Liver (tissue), 10 donors: ENCODE measurements at places on chromosomes 4 and X.

DNA sequence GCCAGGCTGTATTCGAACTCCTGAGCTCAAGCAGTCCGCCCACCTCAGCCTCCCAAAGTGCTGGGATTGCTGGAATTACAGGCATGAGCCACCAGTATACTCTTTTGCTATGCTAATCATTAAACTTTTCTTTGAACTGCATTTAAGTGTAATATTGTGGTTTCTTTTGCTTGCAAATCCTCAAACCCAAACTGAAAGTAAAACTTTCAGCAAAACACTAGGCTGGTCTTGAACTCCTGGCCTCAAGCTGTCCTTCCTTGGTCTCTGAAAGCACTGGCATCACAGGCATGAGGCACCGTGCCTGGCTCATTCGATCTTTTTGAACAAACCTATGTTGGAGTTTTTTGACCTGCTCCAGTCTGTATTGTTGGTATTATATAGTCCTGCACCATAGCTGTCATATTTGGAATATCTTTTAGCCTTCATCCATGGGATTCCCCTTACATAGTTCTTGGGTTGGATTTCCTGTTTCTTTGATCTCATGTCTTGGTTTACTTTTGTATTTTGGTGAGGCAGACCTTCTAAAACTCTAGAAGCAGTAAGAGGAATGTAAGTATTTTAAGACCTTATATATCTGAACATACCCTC is 34.1 kb downstream of the MOB1B start:
- no peak for DNase-seq

GRCh38 chr4:145406970-145407369 is 74.7 kb upstream of the SMAD1 start:
- DNase-seq: no peak

DNA sequence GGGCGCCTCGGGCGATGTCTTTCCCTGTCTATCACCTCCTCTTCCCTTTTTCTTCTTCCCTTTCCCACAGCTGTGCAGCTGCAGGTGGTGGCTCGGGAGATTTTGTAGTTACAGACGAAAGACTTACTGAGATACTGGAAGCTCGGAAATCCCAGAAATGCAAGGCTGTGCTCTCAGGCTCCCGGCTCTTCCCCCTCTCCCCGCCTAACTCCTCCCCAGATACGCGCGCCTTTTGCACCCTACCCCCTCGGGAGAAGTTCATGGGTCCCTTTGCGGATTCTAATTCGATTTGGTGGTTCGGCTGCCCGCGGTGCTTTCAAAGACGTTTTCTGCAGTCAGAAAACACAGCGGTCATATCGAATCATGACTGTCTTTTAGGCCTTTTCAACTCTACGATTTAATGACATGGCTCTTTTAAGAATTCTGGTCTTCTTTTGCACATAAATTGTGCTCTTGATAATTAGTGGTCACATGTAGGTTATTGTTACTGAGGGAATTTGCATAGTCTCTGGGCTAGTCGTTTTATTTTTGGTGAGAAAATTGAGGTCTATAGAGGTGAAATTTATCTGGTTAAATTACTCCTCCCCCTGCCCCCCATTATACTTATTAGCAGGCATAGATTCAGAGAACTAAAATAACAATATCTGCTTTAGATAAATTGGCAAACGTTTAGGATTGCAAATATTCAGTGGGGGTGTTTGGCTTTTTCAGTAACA is 1.6 kb downstream of the SEPTIN11 start:
- no peak for DNase-seq

DNA sequence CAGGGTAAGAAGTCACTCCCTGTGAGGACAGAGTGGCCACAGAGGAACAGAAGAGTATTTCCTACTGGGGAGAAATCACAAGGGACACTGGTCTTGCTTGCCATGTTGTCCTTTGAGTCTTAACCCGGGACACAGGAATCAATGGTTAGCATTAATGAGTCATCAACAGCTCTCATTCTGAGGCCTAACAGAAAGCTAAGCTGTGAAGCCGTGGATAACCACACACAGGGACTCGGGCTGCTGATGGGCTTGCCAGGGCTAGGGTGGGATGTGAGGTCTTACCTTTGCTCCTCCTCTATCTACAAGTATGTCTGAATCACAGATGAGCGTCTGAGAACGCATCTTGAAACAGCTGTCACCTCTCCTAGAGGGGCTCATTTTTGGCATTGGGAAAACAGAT is 22.2 kb downstream of the HELT start:
- DNase-seq: no peak

DNA sequence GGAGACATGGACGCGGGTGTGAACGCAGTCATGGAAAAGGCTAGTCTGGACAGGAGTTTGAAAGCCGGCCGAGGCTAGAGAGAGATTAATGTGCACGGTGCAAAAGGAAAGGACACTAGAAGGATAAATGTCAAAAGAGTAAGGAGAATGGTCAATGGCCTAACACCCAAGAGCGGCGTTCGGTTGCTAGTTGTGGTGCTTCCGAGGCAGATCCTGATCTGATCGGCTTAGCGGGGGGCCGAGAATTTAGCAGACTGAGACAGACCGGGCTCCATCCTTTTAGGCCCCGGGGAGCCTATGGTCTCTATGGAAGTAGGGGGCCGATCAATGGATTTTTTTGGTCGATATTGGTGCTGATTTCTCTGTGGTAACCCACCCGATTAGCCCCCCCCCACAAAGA is 6.9 kb downstream of the GAGE10 start:
- DNase-seq: no peak

GRCh38 chrX:78124307-78124706 is 15.1 kb downstream of the TAF9B start:
- no peak for DNase-seq

DNA sequence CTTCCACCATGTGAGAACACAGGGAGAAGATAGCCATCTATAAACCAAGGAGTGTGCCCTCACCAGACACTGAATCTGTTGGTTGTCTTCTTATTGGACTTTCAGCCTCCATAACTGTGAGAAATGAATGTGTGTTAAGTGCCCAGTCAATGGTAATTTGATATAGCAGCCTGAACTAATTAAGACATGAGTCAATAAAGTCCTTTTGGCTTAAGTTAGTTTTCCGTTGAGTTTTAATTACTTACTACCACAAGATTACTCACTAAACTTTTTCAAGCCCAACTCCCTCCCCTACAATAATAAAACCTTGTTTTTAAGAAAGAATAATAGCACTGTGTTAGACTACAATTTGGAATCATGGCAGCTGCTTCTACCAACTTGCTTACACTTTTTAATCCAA is 324.2 kb downstream of the PCDH19 start:
- DNase-seq: no peak

DNA sequence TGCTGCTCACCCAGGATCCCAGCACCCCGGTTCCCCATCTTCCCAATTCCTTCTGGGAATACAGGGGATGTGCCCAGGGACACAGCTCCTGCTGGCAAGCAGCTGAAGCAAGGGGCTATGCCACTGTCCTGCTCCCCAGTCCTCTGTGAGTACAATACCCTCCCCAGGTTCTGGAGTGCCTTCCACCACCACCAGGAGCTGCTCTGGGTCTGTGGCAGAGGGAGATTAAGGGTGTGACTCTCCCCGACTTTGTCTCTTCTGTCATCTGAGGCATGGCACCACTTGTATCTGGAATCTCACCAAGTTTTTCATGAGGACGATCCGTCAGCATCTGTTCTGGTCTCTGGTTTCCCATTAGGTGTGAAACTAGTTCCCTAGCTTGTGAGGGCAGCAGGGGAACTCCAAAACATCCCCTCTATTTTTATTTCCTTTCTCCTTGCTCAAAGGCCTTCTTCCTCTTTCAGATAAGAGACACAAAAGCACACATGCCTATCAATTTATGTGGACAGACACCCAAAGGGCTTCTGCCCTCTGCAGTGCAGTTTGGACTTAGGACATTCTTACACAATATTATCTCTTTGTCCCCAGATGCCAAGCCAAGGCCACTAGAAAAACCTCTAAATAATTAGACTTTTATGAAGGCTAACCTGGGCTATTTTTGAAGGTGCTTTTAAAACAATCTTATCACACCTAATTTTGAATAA is 26.8 kb downstream of the MGST2 start:
- no peak for DNase-seq

- DNase-seq: no peak
Measured at GRCh38 chr4:69717778-69718177, 42.6 kb downstream of the SULT1B1 start.

DNA sequence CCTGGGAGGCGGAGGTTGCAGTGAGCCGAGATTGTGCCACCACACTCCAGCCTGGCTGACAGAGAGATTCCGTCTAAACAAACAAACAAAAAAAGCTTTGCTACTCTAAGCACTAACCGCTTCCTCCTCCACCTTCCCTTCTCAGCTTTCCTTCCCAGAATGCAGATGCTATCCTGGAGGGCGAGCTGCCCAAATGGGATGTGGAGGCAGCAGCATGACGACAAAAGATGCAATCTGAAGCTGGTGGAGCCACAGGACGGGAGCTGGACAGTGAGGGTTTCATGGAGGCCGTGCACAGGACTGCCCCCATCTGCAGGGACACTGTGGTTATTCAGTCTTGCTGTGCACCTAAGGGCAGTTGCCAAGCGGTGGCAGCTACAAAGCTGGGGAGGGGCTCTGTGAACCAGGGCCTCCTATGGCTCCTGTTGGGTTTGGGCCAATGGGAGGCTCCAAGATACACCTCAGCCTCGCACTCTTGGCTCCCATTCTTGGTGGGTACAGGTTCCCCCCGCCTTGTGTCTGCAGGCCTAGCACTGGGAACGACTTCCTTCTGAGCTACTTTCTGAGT is 47.4 kb downstream of the WDR1 start:
- no peak for DNase-seq

DNA sequence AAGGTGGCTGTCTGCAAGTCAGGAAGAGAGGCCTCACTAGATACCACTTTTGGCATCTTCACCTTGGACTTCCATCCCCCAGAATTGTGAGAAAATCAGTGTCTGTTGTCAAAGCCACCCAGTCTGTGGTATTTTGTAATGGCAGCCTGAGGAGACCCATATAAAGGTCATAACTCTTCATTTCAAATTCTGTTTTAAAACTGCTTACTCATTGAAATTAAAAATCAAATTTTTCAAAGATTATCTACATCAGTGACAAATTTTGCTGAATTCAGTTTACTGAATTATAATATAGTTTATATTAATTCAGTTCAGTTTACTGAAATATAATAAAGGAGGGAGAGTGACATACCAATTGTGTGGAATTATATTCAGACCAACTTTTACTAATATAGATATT is 133.1 kb upstream of the IL15 start:
- no peak for DNase-seq

DNA sequence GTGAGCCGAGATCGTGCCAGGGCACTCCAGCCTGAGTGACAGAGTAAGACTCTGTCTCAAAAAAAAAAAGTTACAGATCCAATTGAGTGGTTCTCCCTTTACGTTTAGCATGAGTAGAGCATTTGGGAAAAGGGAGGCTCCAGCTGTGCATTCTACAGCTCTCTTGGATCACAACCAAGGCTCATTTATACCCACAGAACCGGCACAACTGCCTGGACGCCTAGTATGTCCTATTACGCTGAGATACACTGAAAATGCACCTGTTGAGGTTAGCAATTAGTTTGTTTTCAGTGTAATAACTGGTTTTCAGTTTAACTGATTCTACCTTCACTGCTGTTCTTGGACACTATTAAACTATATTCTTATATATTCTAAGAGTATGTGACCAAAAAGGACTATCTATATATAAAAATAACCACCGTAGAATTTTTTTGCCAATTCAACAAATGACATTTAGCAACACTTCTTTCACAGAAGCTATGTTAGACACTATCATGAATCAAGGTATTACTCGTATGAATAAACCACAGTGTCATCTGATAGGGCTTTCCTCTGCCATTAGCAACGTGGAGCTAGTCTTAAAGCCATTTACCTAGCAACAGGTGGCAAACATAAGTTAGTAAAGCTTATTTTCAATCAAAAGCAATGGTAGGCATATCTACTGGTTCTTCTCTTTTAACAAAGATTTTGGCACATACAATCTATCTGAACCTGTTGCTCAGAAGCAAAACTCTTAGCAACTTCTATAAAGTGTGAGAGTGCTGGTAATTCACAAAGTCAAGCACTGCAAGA is 3.6 kb downstream of the OTUD4 start:
- DNase-seq: no peak

- DNase-seq: no peak
Measured at GRCh38 chr4:105461221-105461620, 12.6 kb downstream of the PPA2 start.

- no peak for DNase-seq
Measured at GRCh38 chr4:155954118-155954685, 536 bp upstream of the CTSO start.

DNA sequence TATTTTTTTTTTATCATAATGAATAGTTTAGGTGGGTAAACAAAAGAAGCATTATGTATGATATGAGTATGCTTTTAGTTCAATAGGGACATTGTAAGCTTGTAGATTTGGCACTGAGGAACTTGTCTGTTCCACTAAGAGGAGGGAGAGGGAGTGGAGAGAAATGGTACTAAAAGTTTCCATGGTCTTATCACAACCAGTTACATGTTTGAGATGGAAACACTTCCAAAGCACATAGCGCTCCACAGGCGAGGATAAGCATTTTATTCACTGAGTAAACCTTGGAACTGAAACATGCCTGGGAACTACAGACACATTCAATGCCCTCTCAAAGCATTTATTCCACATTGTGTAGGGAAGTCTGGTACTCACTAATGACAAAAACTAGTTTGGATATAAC is 15.5 kb downstream of the MYOZ2 start:
- no peak for DNase-seq

DNA sequence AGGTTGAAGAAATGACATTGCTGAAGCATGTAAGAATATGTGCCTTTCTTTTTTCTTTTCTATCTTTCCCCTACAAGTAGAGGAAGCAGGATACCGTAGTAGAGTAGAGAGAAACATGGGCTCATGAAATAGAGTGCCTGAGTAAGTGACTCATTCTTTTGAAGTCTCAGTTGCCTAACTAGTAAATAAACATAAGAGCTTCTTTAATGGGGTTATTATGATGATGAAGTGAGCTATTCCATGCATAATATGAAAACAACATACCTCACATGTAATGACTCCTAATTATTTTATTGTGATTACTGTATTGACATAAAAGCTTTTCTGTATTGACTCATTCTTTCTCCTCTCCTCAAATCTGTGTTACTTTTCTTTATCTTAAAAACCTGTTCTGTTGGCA is 1538.2 kb downstream of the TECRL start:
- DNase-seq: no peak

- DNase-seq: no peak
Measured at GRCh38 chr4:184331268-184331995, 113.8 kb upstream of the ENPP6 start.

DNA sequence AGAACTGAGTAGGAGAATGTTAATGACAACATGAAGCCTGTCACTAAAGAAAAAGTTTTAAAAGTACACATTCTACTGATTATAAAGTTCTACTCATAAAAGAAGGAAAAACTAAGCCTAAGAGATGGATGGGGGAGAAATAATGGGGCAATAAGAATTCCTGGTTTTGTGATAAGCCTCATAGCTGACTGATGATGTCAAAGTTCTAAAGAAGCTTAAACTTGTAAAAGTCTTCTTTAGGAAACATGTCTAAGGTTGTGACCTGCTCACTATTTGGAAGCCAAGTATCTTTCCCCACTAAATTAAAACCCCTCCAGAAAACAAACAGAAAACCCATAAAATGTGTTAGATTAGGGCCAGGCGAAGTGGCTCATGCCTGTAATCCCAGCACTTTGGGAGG is 232.9 kb upstream of the GIMD1 start:
- DNase-seq: no peak
